Cardiac fibroblast (primary cell): ENCODE measurements at places on chromosomes 7 and 10.

GRCh38 chr7:17274551-17275245 is 23.8 kb upstream of the AHR start:
- DNase-seq: peak; percentile 84

DNA sequence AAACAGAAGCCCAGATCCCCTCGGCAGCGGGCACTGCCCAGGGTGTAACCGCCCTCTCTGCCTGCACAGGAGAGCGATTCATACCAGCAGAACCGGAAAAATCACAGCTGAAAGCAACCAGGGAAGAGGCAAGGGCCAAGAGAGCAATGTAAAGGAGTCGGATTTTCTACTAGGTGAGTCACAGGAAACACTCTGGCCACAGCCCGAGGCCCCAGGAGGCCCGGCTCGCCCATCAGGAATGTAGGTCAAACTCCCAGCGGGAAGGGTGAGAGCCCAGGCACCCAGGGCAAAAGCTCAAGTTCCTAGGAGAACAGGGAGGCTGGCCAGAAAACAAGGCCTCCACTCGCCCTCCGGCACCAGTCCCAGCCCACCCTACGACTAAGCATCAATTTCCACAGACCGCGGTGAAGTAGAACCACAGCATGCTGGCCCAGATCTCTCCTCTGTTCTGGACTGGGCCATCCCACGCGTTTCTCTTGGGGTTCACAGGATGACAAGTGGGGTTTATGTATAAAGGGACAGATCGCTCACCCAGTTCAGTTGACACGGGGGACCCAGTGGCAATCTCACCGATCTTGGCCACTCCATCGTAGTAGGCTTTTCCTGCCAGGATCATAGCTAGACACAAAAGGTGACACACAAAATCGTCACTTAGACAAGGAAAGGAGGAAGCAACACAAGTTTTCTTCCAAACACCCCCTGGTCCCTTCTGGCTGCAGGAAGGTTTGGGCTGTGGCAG is 46.2 kb downstream of the BAIAP2L1 start:
- peak; percentile 92 for DNase-seq

DNA sequence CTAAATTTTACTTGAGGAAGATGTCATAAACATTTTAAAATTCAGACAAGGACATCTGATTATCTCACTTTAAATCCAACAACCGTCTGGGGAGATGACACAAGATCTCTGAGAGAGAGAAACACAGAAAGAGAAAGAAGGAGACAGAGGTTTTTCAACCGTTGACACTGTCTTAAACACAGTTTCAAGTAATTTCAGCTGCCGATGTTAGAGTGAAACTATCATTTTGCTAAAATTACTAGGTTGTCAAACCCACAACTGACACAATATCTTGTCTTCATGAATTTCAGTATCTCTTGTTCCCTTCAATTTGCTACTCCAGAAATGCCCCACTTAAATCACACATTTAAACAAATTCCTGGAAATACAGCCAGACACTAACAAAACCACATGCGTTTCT is 174.8 kb downstream of the RAPGEF5 start:
- DNase-seq: no peak

DNA sequence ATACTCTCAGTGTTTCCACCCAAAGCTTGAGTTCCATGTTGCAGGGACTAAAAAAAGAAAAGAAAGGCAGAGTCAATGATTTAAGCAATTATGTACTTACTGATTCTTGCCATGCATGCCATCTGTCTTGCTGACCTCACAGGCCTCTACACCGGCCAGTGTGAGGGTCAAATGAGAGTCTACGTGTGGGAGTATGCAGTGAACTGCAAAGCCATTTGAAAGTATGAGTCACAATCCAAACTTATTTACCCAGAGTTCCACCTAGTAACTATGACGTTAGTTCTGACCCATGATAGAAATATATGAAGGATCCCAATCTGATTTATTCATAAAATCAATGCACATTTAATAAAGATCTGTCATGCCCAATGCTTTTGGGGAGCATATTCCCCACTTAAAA is 26.5 kb downstream of the PDE1C start:
- DNase-seq: peak; percentile 50

DNA sequence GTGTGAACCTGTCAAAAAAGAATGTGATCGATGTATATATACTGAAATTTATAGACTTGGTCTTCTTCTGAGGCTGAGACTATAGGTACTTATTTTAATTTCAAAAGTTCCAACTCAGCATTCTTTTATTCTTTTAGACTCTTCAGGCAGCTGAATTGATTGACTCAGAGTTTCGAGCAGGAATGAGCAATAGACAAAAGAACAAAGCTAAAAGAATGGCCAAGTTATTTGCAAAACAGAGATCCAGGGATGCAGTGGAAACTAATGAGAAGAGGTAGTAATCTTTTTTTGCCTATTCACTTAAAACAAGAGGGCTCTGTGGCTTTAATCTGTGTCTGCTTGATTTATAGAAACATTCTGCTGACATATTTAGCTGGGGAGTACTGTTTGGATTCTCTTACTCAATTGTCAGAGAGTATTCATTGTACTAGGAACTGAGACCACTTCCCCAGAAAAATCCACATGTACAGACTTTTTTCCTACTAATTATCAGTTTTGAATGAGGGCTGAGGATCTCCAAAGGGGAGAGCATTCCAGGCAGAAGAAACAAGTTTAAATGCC is 30.1 kb downstream of the BTAF1 start:
- DNase-seq: peak; percentile 44

DNA sequence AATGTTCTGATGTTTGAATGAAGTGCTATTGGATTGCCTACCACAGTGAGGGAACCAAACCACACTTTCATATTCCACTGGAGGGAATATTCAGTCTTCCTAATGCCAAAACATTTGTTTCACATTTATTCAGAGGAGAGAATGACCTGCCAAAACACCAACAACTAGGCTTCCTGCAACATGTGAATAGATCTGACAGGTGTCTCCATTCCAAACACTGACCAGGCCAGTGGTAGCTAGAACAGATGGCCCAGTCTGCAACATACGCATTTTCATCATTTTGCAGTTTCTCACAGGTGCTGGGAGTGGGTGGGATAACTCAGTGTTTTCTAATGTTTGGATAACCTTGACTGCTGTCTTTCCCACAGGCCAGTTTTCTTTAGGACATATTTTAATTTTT is 110.0 kb downstream of the RELN start:
- no peak for DNase-seq

DNA sequence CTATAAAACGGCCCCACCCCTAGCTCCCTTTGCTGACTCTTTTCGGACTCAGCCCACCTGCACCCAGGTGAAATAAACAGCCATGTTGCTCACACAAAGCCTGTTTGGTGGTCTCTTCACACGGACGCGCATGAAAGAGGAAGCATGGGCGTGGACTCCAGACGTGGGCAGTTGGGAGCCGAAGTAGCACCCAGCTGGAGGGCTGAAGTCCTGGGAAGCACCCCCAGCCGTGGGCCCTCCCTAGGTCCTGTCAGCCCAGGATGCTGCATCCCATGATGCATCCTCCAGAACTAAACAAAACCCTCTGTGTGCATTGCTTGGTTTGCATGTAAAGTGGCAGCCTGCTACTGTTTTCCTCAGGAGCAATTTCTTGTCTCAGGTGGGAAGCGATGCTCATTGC is 62.1 kb upstream of the CFAP46 start:
- DNase-seq: no peak
